ENCODE measurements at places on chromosomes 11 and 22.

GRCh38 chr22:36585841-36586240 lies 56.9 kb upstream of the EIF3D start:
- H3K27me3 ChIP-seq = peaks cover 18% of the 10 kb centered on the region
- H3K36me3 ChIP-seq = no peaks in the 10 kb centered on the region
- no peaks in the 10 kb centered on the region for H3K4me1 ChIP-seq
- no peak overlapping the region for H3K4me3 ChIP-seq

GRCh38 chr11:69240332-69241074 lies 53.5 kb upstream of the MYEOV start:
- H3K27me3 ChIP-seq = no peaks in the 10 kb centered on the region
- no peak overlapping the region for H3K4me3 ChIP-seq
- no peaks in the 10 kb centered on the region for H3K36me3 ChIP-seq
- H3K27ac ChIP-seq = no peak overlapping the region

DNA sequence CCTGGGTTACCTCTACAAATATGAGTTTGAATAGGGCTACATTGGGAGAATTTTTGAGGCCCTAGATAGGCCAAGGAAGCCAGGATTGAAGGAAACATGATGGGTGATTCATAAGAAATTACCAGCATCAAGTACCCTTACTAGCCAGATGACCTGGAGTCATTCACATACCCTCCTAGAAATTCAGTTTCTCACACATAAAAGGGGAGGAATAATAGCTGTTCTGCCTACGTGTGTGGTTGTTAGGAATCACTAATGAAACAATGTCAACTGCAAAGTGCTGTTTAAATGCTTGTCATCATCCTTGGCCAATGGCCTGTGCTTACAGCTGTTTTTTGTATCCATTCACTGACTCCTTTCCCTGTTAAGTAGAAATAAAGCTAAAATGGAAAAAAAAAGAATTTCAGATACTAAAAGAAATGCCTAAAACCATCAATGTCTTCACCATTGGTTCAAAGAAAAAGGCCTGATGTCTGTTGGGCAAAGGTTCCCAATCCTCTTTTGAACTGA lies 114.4 kb downstream of the NCAM1 start:
- DNase-seq = no peak
- peaks cover 4% of the 10 kb centered on the region for H3K4me1 ChIP-seq
- H3K36me3 ChIP-seq = no peaks in the 10 kb centered on the region

GRCh38 chr11:66887526-66887925 lies 30.7 kb downstream of the LRFN4 start:
- H3K4me3 ChIP-seq = no peak overlapping the region
- no peak overlapping the region for H3K27ac ChIP-seq
- no peaks in the 10 kb centered on the region for H3K27me3 ChIP-seq
- no peaks in the 10 kb centered on the region for H3K36me3 ChIP-seq

DNA sequence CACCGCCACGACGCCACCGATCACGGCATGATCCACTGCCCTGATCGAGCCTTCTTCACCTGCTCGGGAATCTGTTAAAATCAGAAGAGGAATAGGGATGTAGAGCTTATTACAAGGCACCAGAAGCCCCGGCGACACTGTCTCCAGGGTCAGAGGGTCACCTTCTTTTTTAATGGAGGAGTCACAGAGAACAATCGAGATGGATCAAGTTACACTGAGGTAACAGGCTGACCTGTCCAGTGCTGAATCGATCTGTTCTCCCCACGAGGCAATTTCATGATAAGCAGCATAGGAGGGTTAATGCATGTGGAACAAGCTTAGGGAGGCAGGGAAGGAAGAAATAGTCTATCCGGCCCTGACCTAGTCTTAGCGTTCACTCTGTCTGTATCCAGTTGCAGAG lies 325.5 kb downstream of the CADM1 start:
- H3K27ac ChIP-seq = no peak overlapping the region
- no peaks in the 10 kb centered on the region for H3K27me3 ChIP-seq
- H3K4me1 ChIP-seq = no peaks in the 10 kb centered on the region
- no peaks in the 10 kb centered on the region for H3K36me3 ChIP-seq

DNA sequence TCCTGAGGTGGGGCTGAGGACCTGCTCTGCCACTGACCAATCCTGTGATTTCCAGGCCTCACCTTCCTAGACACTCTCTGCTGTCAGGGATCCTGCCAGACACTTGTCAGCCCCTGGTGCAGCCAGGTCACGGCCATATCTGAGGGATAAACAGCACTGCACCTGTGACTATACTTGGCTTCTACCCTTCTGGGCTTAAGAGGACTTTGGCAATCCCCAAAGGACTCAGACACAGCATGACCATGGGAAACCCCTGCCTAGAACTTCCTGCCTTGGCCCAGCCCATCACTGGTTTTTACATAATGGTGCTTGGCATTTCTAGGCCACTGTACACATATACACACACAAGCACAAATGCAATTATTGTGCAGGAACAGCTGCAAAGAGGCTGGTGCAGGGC lies 11.6 kb upstream of the OLFML1 start:
- no peak overlapping the region for H3K27ac ChIP-seq
- H3K36me3 ChIP-seq = no peaks in the 10 kb centered on the region
- no peaks in the 10 kb centered on the region for H3K27me3 ChIP-seq
- DNase-seq = no peak
- H3K4me1 ChIP-seq = no peaks in the 10 kb centered on the region

DNA sequence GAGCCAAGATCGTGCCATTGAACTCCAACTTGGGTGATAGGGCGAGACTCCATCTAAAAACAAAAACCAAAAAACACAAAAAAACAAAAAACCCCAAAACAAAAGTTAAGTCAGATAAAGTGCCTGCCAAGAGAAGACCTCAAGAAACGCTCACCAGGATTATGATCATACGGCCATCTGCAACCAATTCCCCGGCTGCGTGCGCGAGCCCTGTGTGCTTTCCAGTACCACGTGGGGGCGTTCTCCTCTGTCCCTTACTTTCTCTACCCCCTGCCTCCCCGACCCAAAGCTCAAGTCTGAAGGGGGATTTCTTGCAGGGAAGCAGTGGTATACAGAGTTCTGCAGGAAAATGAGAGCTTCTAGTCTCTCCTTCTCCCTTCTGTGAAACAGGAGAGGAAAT lies 10.5 kb upstream of the RPS19BP1 start:
- DNase-seq = no peak
- peaks cover 37% of the 10 kb centered on the region for H3K27me3 ChIP-seq
- no peak overlapping the region for H3K27ac ChIP-seq

DNA sequence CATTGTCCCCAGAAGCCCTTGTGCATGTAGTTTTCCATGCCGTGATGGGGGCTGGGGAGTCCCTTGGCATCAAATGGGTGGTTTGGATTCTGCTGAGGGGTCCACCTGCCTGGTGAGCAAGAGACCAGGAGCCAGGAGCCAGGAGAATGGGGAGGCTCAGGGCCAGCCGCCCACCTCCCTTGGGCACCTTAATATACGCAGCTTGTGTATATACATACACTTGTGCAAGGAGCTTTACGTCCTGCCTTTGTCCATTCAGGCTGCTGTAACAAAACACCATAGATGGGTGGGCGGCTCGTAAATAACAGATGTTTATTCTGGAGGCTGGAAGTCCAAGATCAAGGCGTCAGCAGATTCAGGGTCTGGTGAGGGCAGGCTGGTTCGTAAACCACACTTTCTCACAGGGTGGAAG lies 62.5 kb downstream of the SMIM38 start:
- H3K4me3 ChIP-seq = no peak overlapping the region
- no peak overlapping the region for H3K27ac ChIP-seq
- no peak for DNase-seq
- H3K4me1 ChIP-seq = no peaks in the 10 kb centered on the region
- no peaks in the 10 kb centered on the region for H3K36me3 ChIP-seq

DNA sequence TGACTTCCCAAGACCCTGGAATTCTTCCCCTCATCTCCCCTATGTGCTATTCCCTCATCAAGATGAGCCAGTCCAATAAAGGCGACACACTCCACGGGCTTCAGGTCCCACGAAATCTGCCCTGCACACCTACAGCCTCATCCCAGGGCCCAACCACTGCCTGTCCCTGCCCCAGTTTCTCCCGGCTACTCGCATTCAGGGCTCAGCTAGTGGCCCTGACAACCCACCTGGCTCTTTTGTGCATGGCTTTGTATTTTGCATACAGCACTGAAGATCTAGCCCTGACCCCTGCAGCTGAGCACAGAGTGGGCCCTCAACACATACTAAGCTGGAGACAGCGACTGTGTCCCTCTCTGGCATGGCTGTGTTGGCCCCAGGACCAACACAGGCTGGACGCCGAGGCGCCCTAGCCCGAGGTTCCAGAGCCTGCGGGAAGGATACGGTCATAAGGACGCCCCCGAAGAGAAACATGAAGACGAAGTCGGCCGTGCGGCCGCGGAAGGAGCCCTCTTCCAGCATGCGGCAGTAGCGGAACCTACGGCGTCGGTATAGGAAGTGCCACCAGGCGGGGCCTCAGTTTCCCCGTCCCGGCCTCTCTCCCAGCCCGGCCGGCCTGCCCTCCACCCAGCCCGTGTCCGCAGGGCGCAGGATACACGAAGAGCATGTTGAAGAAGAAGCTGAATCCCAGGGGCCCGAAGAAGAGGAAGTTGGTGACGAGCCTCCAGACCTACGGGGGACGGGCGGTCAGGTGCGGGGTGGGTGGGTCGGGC lies 710 bp downstream of the DERL3 start:
- H3K36me3 ChIP-seq = no peaks in the 10 kb centered on the region
- H3K27me3 ChIP-seq = no peaks in the 10 kb centered on the region
- peak overlapping the region; percentile 33 for H3K4me3 ChIP-seq

DNA sequence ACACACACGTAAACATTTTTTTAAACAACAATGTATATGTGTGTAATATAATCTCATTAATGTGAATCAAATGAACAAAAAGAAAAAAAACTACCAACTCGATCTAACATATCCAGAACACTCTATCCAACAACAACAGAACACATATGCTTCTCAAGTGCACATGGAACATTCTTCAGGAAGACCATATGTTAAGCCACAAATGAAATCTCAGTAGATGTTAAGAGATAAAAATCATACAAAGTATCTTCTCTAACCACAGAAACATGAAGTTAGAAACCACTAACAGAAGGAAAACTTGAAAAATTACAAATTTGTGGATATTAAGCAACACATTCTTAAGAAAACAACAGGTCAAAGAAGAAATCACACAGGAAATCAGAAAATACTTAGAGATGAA lies 25.5 kb upstream of the TMEM45B start:
- H3K27me3 ChIP-seq = no peaks in the 10 kb centered on the region
- H3K27ac ChIP-seq = no peak overlapping the region
- H3K4me1 ChIP-seq = peaks cover 13% of the 10 kb centered on the region
- no peaks in the 10 kb centered on the region for H3K36me3 ChIP-seq
- no peak for DNase-seq

- no peak overlapping the region for H3K4me3 ChIP-seq
- no peak overlapping the region for H3K27ac ChIP-seq
- H3K4me1 ChIP-seq = no peaks in the 10 kb centered on the region
- H3K27me3 ChIP-seq = peaks cover 10% of the 10 kb centered on the region
- no peaks in the 10 kb centered on the region for H3K36me3 ChIP-seq
Observed at GRCh38 chr11:33525789-33526188, 174.8 kb downstream of the C11orf91 start.

- H3K36me3 ChIP-seq = no peaks in the 10 kb centered on the region
- H3K4me3 ChIP-seq = no peak overlapping the region
- H3K27ac ChIP-seq = no peak overlapping the region
Observed at GRCh38 chr11:107756553-107756952, 44.7 kb upstream of the SLN start.

- no peaks in the 10 kb centered on the region for H3K27me3 ChIP-seq
- no peak overlapping the region for H3K27ac ChIP-seq
- peaks cover 5% of the 10 kb centered on the region for H3K4me1 ChIP-seq
Observed at GRCh38 chr22:25363474-25363873, 144.0 kb downstream of the CRYBB2 start.

DNA sequence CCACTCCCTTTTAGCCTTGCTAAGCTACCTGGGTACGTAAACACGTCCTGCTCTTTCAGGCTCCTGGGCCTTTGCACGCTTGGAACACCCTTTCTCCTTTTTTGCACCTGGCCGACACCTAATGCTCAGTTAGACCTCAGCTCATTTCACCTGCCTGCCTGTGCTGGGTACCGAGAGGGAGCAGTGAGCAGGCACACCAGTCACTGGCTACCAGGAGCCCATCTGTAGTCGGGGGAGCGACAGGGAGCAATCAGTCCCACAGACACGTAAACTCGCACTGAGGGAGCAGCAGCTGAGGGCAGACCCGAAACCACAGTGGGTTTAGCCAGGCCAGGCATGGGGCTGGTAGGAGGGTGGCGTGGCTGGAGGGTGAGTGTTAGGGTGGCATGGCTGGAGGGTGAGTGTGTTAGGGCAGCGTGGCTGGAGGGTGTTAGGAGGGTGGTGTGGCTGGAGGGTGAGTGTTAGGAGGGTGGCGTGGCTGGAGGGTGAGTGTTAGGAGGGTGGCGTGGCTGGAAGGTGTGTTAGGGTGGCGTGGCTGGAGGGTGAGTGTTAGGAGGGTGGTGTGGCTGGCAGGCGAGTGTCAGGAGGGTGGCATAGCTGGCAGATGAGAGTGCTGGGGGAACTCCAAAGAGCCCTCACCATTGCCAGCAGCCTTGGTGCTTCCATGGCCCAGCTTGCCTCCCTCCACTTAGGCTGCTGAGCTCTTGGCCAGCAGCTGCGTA lies 6.4 kb upstream of the GTSE1 start:
- H3K27me3 ChIP-seq = no peaks in the 10 kb centered on the region
- H3K4me1 ChIP-seq = no peaks in the 10 kb centered on the region
- H3K4me3 ChIP-seq = no peak overlapping the region
- no peak for DNase-seq
- no peaks in the 10 kb centered on the region for H3K36me3 ChIP-seq

GRCh38 chr11:11391796-11392463 lies 38.9 kb upstream of the CSNK2A3 start:
- peak overlapping the region; percentile 61 for H3K27ac ChIP-seq
- DNase-seq = peak; percentile 45
- no peaks in the 10 kb centered on the region for H3K36me3 ChIP-seq
- H3K4me1 ChIP-seq = peaks cover 49% of the 10 kb centered on the region

- no peak overlapping the region for H3K27ac ChIP-seq
- DNase-seq = no peak
- H3K27me3 ChIP-seq = peaks cover 10% of the 10 kb centered on the region
- H3K4me1 ChIP-seq = peaks cover under 1% of the 10 kb centered on the region
- H3K36me3 ChIP-seq = no peaks in the 10 kb centered on the region
Observed at GRCh38 chr22:32208681-32209080, 3.8 kb upstream of the RFPL2 start.

GRCh38 chr11:9750551-9750950 lies 86.7 kb downstream of the SWAP70 start:
- no peak overlapping the region for H3K4me3 ChIP-seq
- no peaks in the 10 kb centered on the region for H3K27me3 ChIP-seq
- peaks cover 11% of the 10 kb centered on the region for H3K4me1 ChIP-seq
- peaks cover 14% of the 10 kb centered on the region for H3K36me3 ChIP-seq
- DNase-seq = no peak

- H3K27ac ChIP-seq = peak overlapping the region; percentile 85
- H3K36me3 ChIP-seq = no peaks in the 10 kb centered on the region
- H3K4me1 ChIP-seq = peaks cover 66% of the 10 kb centered on the region
- peak; percentile 85 for DNase-seq
- no peak overlapping the region for H3K4me3 ChIP-seq
- no peaks in the 10 kb centered on the region for H3K27me3 ChIP-seq
Observed at GRCh38 chr11:69298267-69299022, 4.5 kb downstream of the MYEOV start.

Measured in transverse colon (tissue), 4 donors.